ENCODE measurements at places on chromosomes 1 and 21.

DNA sequence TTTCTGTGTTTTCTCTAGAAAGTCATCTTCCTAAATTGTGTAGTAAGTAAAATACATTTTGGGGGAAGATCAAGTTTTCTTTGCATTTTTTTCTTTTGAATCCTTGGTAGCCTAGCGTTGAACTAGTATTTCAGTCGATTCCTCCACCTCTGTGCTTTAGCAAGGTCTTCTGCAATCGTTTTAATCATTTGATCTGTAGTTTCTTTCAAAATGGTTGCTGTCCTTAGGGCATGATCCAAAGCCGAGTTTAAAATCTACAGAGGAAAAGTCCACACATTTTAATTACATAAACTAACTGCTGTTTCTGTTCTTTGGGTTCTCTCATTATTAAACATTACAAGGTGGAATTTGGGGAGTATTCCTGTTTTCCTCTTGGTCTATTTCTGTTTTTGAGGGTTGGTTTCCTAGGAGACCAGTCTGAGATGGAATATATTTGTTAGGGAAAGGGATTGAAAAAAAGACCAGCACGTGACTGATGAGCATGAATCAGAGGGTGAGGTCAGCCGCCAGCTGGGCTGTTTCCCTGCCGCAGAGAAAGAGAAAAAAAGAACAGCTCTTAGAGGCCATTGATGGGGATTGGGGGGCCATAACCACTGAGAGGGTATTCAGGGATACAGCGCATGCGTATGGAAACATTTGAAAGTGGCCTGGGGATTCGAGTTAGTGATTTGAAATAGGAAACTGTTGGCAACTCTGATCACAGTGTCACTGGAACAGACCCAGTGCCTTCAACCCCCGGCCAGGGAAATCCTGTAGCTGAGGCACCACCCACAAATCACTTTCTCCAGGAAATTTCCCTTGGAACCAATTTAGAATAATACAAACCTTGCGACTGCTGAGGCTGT is 40.6 kb downstream of the AKNAD1 start:
- DNase-seq: peak; percentile 83

GRCh38 chr1:243508303-243508713 is 252.5 kb downstream of the SDCCAG8 start:
- no peak for DNase-seq

DNA sequence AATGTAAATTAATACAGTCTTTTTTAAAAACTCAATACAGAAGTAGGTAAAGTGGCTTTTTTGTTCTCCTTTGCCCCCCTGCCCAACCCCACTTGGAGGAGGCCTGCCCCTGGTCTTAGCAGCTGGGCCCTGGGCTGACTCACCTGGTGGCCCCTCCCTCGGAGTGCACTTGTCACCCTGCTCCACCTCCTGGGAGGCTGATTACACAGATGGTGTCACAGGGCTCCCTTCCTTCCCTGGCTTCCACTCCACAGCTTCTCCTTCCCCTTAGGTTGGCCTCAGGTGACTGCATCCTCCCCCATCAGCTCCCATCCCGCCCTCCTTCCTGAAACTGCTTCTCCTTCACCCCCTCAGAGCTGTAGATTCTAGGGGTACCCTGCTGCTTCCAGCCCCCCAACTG is 11.7 kb upstream of the CAPN9 start:
- no peak for DNase-seq

DNA sequence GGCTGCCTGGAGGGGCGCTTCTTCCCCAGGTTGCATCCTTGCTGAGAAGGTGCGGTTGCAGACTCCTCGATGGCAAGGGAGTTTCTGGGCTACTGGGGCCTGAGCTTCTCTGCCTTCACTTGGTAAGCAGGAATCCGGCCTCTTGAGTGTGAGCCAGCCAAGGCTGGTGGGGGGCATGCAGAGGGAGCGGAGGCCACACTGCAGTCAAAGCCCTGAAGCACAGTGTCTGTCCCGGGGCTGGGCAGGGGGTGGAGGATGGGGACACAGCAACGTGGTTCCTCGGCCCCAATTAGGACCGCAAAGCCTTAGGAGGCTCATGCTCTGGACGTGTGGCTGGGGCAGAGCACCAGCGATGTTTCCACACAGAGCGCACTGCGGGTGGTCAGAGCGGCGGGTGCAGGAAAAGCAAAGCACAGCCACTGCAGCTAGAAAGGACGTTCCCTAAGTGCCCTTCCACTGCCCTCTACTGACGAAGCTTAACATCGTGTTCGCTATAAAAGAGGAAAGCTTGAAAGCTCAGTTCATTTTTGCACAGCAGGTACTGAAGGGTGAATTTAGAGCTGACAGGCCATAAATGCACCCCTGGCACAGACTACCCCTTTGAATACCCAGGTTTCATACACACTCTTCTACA is 60.7 kb upstream of the COG2 start:
- no peak for DNase-seq

DNA sequence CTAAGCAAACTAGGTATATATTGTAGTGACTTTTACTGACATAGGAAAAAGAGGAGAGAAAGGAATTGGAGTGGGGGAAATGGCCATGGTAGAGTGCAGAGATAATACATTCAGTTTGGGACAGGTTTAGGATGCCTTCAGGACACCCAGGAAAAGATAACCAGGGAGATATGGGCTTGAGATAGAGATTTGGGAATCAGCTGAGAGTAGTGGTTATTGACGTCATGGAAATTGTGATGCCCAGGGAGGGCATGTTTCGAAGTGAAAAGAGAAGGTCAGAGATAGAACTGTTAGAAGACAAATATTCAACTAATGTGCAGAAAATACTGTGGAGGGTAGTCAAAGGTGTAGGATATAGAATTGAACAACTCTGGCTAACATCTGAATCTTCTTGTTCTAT is 40.6 kb downstream of the CAMSAP2 start:
- DNase-seq: no peak

DNA sequence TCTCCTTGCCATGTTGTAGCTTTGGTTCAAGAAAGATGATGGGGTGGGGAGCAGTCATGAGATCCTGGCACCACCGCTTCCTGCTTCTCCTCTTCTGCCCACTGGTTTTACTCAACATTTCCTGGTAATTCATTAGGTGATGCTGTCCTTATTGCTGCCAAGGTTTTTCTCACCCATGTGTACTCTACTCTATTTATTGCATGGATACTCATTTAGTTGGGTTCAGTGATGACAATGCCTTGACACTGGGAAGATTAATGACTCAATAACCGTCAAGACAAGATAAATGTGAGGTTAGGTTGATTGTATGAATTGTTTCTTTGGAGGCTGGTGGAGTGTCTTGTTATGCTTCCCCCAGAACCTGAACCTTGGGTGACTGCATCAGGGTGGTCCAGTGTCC is 484.2 kb downstream of the SIPA1L2 start:
- no peak for DNase-seq

GRCh38 chr1:24101796-24102586 is 9.9 kb downstream of the MYOM3 start:
- no peak for DNase-seq

- DNase-seq: no peak
Observed at GRCh38 chr1:26418865-26419349, 8.3 kb downstream of the LIN28A start.

DNA sequence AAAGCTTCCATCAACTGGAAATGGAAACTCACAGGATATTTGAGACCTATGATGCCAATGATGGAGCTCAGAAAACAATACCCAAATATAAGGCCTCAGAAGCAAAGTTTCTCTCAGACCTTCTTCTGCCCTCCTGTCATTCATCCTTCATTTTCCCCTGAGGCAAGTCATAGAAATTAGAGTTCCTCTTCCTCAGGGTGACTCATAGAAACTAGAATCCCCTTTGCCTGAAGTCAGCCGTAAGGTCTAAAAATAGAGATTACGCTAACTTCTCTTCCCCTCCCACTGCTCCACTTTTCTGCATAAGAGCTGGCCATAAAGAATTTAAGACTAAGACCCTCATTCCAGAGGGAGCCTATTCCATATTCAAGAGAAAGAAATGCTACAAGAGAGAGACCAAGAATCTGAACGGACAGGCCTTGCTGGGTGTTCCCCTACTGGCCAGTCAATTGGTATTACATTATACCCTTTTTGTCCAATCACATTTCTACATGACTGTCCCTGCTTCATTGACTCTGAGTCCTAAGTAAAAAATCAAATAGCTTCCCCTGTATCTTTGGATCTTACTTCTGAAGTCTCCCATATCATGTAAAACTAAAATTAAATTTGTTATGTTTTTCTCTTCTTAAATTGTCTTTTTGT is 994.9 kb downstream of the ADGRL2 start:
- DNase-seq: no peak

DNA sequence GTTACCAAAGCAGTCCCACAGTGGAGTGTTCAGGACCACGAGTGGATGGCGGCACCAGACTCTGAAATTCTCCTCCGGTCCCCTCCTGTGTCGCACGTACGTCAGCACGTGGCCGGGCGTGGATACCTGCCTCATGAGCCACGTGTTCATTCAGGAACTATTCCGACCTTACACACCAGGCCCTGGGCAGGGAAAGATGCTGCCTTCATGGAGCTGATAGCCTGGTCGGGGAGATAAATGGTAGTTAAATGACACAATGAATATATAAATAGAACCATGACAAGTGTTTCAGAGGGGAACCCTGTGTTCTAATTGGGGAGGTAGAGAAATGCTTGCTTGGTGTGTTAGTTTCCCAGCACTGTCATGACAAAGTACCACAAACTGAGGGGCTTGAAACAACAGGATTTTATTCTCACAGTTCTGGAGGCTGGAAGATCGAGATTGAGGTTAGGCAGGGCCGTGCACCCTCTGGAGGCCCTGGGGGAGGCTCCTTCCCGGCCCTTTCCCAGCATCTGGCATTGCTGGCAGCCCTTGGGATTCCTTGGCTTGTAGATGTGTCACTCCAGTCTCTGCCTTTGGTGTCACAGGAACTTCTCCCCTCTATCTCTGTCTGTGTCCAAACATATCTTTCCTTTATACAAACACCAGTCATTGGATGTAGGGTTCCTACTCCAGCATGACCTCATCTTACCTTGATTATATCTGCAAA is 28.9 kb upstream of the GPR137B start:
- DNase-seq: no peak

- DNase-seq: no peak
Observed at GRCh38 chr21:39952265-39952664, 85.0 kb downstream of the PCP4 start.

DNA sequence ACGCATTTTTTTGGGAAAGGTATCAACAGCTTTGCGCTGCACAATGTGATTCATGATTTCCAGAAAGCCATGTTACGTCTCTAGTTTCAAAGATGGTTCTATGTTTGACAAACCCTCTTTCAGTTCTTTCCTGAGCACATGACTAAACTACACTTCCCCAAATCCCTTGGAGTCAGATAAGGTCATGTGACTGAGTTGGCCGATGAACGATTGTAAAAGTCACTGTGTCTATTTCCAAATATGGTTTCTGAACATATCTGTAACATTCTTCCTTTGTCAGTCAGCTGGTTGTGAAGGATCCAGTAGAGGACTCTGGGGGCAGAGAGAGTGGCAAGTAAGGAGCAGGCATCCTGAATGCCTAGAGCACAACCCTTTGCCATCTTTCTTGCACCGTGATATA is 35.4 kb downstream of the TMPRSS15 start:
- DNase-seq: no peak

GRCh38 chr1:4530166-4530785 is 124.1 kb upstream of the AJAP1 start:
- no peak for DNase-seq

GRCh38 chr1:48470950-48471690 is 884 bp downstream of the SPATA6 start:
- DNase-seq: no peak

- no peak for DNase-seq
Observed at GRCh38 chr1:20105856-20106255, 13.5 kb downstream of the PLA2G2D start.

GRCh38 chr1:96384611-96385010 is 337.0 kb upstream of the PTBP2 start:
- DNase-seq: no peak

DNA sequence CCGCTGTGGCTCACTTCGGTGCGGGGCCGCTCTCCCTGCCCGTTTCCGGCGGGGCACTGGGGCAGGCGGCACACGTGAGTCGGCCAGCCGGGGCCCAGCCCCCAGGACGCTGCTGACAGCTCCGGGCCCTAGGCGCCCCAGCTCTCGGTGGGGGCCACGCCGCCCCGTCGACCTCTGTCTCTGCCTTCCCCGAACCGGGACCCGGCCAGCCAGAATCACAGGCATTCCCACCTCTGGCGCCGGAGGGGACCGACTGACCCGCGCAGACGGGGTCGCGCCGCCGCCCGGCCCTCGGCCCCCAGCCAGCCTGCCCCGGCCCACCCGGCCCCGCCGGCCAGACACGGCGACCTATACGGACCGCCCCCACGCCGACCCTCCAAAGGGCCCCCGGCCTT is 755 bp downstream of the SCMH1 start:
- peak; percentile 24 for DNase-seq

- no peak for DNase-seq
Observed at GRCh38 chr1:200364091-200364759, 45.6 kb downstream of the ZNF281 start.

GRCh38 chr1:15954316-15954715 is 21.6 kb downstream of the ZBTB17 start:
- no peak for DNase-seq

GRCh38 chr21:10575311-10575667 is 53.9 kb downstream of the TPTE start:
- DNase-seq: no peak

DNA sequence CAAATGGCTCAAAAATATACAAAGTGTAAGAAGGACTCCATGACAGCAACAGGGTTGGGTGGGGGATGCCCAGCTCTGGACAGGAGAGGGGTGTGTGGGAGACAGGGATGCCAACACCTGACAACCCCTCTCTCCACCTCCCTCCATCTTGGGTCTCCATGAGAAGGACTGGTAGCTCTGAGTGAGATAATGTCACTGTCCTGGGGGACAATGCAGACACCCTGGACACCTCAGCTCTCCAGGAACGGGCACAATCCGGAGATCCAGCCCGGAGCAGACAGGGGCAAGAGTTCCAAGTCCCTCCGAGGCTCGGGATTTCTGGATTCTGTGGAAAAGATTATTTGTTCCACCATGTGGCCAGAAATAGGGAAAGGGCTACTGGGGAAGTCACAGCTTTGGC is 122.5 kb downstream of the GLIS1 start:
- no peak for DNase-seq
